ENCODE measurements at places on chromosomes 3 and 15.

DNA sequence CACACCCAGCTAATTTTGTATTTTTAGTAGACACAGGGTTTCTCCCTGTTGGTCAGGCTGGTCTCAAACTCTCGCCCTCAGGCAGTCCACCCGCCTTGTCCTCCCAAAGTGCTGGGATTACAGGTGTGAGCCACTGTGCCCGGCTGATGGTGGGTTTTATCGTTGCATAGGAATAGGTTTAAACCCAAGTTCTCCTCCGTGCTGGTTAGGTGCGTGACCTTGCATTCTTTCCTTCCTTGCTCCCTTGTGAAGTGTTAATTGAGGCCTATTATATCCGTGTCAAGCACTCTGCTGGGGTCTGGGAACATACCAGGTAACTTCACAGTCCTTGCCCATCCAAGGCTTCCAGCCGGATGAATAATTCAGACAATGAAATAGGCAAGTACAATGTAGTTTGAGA lies 19.3 kb upstream of the ETV5 start:
- DNase-seq = no peak

DNA sequence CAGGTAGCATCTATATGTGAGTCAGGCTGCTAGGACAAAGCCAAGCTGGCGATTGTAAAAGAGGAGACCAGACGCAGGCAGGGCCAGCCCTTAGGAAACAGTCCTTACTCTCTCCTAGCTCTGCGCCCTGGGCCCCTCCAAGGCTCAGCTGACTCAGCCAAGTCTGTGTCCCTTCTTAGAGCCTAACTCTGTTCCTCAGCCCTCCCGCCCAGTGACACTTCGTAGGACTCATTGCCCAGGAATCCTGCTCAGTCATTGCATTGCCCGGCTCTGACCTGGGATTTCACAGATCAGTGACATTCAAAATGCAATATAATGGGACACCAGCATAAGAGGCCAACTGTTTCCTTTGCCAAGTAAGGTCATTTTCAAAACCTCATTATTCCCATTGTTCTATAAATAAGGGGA lies 244.2 kb downstream of the TLE3 start:
- DNase-seq = no peak

DNA sequence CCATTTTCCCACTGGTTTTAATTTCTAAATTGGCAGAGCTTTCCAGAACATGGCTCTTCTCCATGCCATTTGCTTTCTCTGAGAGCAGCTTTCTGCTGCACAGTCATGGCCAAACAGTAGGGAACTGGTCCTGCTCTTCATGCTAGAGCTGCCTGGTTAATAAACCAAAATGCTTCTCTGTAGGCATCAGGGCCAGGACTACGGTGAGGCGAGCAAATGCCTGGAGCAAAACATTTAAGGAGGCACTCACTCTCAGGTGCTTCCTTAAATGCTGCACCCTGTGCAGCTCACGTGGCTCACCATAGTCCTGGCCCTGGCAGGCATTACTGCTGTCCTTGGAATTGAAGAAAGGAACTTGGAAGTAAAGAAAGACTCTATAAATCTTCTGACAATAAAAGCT lies 48.5 kb upstream of the PPP2R3A start:
- DNase-seq = no peak

DNA sequence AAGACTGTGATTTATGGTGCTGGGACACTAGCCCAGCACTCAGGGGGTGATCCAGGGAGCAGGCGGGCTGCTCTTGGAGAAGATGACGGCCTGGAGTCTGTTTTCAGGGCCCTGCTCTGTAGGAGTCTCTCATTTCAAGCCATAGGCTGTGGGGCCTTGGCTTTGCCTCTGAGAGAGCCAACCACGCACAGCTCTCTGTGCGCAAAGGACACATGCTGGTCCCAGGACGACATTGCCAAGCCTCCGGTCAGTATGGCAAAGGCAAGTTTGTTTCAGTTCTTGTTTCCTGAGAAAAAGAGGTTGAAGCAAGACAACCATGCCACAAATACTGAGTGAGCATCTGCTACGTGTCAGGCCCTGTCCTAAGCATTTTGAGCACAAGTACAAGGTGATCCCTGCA lies 197.1 kb downstream of the EPHB1 start:
- DNase-seq = no peak

GRCh38 chr3:169105561-169105960 lies 558.0 kb downstream of the MECOM start:
- no peak for DNase-seq

GRCh38 chr15:40940296-40940801 lies 11.2 kb downstream of the DLL4 start:
- DNase-seq = no peak

DNA sequence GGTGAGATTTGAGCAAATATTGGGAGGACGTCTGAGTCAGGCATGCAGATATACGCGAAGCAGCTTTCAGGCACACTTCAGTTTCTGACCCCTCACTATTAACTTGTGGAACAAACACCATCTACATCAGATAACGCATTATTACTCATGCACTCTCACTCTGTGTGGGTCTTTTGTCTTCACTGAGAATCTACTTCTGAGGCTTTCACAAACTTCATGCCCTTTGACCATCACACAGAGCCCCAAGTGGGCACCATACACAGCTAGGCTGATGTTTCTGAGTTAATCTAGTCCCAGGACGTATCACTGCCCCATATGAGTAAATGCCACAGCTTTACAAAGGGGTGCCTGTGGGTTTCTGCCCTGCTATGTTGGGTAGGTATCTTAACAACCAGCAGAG lies 39.6 kb upstream of the IP6K2 start:
- no peak for DNase-seq

- no peak for DNase-seq
Measured at GRCh38 chr3:157119369-157119951, 40.5 kb downstream of the CCNL1 start.

All from neural crest cell (in vitro differentiated cells).